Stimulated activated CD4-positive, alpha-beta T cell treated with anti-CD3 and anti-CD28 coated beads, Interleukin-15, amount 100 ng/mL, for 1 hour (primary cell): ENCODE measurements at places on chromosomes 4 and X.

GRCh38 chr4:103092245-103092644 is 7.4 kb downstream of the BDH2 start:
- DNase-seq: no peak

DNA sequence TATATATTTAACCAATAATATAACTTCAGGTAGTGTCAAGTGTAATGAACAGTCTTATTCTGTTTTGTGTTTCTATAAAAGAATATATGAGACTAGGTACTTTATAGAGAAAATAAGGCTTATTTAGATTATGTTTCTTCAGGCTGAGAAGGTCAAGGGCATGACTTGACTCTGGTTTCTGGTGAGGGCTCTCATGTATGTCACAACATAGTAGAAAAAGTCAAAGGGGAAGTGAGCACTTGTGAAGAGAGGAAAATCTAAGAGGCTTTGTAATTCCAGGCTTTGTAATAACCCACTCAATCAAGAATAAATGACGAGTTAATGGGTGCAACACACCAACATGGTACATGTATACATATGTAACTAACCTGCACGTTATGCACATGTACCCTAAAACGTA is 27.6 kb downstream of the PRR32 start:
- no peak for DNase-seq

DNA sequence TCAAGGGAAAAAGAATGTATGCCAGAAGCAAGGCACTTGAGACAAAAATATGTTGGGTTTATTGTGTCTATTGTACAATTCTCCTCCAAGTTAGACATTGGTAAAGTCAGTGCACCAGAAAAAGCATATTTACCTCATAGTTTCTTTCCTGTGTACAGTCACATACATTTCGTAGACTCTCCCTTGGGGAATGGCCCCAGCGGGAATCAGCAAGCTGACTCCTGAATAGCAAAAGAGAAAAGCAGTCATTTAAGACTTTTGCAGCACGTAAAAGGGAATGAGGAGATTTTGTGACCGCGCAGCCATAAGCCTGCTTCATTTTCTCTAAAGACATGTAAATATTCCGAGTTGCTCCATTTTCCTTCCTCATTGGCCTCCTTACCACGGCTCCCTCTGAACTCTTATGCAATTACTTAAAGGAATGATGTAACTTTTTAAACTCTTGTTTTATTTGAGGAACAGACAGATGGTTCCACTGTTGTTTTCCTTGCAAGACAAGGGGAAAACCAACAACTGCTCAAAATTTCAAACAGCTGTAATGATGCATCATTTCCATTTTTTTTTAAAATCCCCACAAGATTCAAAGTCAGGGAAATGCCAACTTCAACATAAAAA is 332.7 kb downstream of the UNC5C start:
- no peak for DNase-seq

DNA sequence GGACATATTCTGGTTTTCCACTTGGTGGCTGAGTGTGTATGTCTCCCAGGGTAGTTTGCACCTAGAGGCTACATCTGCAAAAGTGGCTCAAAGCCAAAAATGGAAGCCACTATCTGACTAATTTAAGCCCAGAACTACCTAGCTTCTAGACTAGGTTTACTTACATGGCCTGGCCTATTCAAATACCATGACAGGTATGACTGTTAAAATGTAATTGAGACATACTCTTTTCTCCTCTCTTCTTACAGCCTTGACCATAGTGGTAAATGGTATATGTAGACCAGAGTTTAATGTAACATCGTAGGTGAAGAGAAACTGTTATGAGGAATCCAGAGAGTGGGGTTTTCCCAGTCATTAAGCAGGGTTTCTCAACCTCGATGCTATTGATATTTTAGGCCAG is 2.6 kb upstream of the TRPC5 start:
- DNase-seq: no peak

- peak; percentile 6 for DNase-seq
Measured at GRCh38 chrX:152904151-152905080, 6.5 kb downstream of the ZNF185 start.

GRCh38 chr4:74329307-74329706 is 21.0 kb downstream of the EPGN start:
- no peak for DNase-seq

DNA sequence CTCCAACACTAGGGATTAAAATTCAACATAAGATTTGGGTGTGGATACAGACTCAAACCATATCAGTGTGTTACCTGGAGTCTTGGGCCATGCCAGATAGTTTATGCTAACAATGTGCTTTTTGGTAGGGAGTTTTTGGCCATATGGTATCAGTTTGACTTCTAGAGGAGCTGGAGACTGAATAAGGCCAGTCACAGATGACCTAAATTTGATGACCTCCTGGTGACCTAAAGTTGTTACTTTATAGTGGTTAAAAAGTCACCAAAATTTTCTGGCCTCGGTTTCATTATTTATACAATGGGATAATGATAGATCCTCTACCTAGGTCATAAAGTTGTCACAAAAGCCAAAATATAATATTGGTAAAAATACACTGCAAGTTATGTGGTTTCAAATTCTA is 877.1 kb downstream of the RAPGEF2 start:
- DNase-seq: no peak

- DNase-seq: no peak
Measured at GRCh38 chr4:53141308-53141707, 224.6 kb downstream of the SCFD2 start.

GRCh38 chr4:144356941-144357381 is 216.4 kb upstream of the GYPA start:
- DNase-seq: no peak

GRCh38 chr4:87529187-87529586 is at the start of gene SPARCL1:
Gene SPARCL1 (minus strand): TSS chr4:87529376. CDS start chr4:87499574, 29,802 bp downstream.
- no peak for DNase-seq

DNA sequence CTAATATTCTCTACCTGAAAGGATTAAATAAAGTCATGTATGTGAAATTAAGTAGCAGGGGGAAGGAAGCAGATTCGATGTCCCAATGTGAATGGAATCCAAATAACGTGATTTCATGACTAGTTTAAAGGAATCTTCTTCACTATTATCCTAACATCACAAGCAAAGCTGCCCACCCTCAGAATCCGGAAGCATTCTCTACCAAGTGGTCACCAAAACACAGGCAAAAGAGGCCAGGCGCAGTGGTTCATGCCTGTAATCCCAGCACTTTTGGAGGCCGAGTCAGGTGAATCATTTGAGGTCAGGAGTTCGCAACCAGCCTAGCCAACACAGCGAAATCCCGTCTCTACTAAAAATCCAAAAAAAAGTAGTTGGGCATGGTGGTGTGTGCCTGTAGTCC is 212.9 kb downstream of the LDB2 start:
- no peak for DNase-seq

- DNase-seq: no peak
Measured at GRCh38 chr4:128288689-128289106, 1.1 kb upstream of the PGRMC2 start.

DNA sequence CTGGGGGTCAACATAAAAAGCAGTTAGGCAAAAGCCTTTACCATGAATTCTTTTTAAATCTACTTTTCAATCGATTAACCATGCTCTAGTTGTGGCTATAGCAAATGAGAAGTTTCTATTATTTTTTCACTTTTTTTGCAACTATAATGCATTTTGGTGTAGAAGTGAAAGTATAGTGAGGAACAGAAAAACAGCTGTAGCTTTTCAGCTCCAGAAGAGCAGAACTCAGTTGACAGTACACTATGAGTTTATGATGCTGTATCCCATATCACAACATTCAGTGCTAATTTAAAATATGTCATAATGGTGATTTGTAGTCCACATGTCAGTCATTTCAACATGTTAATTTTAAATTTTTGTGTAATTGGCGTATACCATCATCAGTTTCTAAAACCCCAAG is 8.7 kb upstream of the MUC7 start:
- DNase-seq: no peak

DNA sequence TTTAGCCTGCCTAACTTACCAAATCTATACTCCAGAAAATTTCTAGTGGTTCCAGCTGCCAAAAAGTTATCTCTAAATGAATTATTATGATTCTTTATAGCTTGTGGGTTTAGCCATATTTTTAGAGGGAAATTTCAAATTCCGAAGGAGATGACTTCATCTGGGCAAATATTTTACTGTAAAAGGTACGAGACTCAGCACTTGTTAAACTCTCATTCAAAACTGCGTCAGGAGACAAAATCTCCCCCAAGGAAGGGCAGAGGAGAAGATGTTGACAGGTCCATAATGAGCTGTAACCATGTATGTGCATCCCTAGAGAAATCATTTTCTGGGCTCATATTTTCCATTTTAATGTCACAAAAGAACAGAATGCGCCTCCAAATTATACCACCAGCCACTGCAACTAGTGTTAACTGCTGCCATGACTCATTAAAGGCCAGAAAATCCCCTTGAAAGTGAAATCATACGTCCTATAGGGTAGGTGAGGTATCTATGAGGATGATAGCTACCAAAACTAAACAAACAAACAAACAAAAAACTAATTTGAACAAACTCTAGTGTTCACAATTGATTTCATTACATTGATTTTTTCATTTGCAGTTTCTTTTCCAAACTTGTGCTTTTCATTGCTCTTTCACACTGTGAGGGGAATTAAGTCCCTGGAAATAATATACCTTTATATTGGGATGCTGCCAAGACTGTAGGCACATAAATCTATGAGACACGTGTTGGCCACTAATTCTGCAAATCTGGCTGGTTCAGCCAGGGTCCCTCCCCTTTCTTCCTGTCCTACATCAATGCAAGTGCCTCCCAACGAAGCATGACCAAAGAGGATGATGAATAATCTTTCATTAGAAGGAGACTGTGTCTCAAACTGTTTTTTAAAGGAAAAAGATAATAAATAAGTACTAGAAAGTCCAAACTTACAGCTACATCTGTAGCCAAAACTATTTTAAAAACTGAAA is 85.8 kb downstream of the ARHGAP6 start:
- DNase-seq: no peak

DNA sequence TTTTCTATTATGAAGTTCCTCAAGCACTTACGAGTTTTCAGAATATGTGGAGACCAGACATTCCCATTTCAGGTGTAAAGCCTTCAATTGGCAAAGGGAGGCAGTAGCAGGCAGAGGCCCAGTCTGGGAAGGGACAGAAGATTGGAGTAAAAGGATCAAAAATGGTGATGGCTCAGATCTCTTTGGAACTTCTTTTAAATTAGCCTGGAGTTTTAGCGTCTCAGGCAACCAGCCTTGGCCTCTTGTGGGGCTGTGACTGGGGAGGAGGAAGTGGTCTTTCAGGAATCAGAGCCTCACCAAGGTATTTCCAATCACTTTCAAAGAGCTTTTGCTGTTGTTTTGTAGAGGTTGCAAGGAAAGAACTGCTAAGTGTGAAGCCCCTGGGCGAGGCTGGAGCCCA is 239.1 kb downstream of the FRAS1 start:
- no peak for DNase-seq

- no peak for DNase-seq
Measured at GRCh38 chr4:38768968-38769394, 13.8 kb downstream of the TLR10 start.

GRCh38 chr4:48296365-48296764 is 26.7 kb upstream of the TEC start:
- no peak for DNase-seq

DNA sequence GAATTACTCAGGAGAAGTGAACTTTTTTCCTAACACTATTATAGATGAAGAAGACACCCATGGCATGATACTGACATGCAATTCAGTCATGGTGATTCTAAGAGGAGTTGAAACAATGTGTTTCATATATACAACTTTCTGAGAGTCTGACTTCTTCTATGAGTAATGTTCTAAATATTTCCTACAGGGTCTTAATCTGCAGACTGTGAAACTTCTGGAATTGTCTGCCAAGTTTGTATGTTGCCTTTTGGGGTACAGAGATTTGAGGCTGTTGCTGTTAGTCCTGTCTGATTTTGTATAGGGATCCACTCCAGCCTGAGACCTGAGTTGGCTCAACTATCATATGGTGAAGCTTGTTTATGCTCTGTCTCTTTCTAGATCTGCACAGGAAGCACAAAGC is 160.6 kb upstream of the GATB start:
- DNase-seq: no peak

GRCh38 chr4:17326756-17327155 is 185.1 kb downstream of the QDPR start:
- no peak for DNase-seq

DNA sequence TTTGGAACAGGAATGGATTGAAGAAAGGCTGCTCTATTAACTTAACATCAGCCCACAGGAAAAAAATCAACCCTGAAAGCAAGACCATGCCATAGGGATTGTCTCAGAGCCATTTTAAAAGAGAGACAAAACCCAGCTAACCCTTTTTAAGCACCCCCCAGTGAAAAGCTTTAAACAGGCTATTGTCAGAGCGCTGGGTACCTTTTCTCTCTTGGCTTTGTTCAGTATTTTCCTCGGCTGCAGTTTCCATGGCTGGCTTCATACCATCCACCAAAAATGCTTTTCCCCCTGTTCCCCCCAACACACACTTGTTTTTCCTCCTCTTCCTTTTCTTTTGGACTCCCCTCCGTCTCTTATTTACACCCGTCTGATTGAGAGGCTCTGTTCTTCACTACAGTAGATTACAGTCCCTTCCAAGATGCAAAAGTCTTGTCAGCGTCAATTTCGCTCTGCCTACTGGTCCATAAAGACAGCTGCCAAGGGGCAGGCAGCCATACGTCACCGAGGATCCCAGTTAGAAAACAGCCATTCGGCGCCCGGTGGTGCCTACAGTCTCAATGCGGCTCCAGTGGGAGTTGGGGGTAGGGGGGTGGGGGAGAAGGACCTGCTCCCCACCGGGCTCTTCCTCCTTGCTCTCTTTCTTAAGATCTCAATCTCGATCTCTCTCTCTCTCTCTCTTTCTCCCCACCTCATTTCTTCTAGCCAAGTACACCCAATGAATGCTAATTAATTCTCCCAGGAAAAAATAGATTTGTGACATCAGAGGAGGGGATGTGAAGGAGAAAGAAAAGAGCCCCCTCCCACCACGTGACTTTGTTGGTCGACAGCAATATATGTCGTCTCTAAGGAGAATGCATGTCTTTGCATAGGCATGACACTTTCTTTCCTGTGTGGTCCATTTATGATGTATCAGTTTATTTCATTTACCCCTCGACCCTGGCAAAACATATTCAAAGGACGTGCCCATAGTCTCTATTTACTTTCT is at the start of gene GPM6B:
Gene GPM6B, minus strand, starts transcription at position 451 of the 985 bp plus-strand sequence. Its CDS starts 189 bp downstream, at position 262.
- DNase-seq: no peak
